ENCODE measurements at places on chromosomes 11 and 22. TPM values are rescaled to one million over a fixed set of nuclear protein-coding genes. Genes with fewer than 3 reads are reported as not detected.

The FGF4 gene
- total RNA-seq, result not detected

The MICAL2 gene
- total RNA-seq, result 120 TPM

The SAA1 gene
- total RNA-seq, result 3.0 TPM

The CALCA gene
- not detected for total RNA-seq

The JAML gene
- total RNA-seq, result not detected

The OR4B1 gene
- total RNA-seq, result not detected

DNA sequence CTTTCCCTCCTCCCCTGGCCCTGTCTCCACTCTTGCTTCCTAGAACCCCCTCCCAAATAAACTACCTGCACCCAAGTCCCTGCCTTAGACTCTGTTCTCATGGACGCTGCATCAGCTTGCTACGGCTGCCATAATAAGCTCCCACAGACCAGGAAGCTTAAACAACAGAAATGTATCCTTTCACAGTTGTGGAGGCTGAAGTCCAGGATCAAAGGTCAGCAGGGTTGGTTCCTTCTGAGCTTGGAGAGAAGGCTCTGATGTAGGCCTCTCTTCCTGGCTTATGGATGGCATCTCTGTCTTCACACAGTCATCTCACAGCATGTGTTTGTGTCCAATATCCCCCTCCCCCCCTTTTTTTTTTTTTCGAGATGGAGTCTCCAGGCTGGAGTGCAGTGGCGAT lies 23.4 kb downstream of the CBX7 start:
- no peak for DNase-seq

DNA sequence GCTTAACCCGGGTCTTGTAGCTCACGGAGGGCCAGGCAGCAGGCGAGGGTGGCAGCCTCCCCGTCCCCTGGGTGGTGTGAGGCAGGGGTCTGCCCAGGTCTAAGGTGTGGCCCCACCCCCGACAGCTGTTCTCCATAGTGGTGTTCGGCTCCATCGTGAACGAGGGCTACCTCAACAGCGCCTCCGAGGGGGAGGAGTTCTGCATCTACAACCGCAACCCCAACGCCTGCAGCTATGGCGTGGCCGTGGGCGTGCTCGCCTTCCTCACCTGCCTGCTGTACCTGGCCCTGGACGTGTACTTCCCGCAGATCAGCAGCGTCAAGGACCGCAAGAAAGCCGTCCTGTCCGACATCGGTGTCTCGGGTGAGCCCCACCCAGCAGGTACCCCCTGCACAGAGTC lies 24.4 kb downstream of the SYNGR1 start:
- DNase-seq, result no peak

DNA sequence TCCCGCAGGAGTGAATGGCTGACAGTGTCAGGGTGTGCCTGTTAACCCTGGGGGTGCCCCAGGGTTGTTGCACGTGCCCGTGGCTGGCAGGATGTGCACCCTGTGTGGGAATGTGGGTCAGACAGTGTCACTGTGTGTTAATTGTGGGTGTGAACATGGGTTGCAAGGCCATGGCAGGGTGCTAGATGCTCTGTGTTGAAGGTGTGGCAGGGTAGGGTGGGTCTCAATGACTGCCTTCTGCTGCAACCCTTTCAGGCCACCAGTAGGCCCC lies 8.3 kb downstream of the RIN1 start:
- no peak for DNase-seq

- DNase-seq, result no peak
Measured at GRCh38 chr22:49113758-49114157, 713.9 kb downstream of the BRD1 start.

- no peak for DNase-seq
Measured at GRCh38 chr11:62574363-62575071, 826 bp upstream of the EEF1G start.

DNA sequence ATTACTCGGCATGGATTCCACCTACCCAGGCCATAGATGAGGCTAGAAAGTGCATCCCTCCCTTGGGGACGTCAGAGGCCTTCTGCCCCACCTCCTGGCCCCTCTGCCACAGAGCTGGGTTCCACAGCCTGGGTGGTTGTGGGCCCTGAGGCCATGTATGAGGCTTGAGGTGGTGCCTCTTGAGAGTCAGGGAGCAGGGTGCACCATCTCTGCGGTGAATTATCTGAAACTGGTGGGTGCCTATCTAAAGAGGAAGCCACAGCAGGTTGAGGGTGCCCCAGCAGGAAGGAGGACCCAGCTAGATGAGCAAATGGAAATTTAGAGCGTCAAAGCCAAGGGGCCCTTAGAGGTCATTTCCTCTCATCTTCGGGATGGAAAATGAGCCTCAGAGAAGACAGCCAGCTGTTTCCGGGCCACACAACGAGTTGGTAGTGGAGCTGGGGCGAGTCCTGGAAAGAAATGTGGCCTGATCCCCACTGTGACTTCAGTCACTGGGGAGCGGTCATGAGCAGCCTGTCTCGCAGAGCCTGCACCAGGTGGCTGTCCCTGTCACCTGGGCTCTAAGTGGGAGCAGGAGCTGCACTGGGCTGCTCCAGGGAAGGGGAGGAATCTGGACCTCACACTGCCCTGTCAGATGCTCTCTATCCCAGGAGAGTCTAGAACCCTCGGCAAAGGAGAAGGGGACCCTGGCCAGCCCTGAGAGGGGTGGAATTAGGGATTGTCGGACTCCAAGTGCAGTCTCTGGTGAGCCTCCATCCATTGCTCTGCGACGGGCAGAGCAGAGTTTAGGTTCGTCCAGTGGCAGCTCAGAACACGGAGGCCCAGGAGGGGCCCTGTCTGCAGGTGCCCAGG lies 7.3 kb downstream of the ADORA2A start:
- no peak for DNase-seq

- DNase-seq, result no peak
Measured at GRCh38 chr11:47078751-47079521, 97.7 kb downstream of the ARFGAP2 start.

GRCh38 chr11:28400331-28401100 lies 292.3 kb downstream of the METTL15 start:
- peak; percentile 66 for DNase-seq

DNA sequence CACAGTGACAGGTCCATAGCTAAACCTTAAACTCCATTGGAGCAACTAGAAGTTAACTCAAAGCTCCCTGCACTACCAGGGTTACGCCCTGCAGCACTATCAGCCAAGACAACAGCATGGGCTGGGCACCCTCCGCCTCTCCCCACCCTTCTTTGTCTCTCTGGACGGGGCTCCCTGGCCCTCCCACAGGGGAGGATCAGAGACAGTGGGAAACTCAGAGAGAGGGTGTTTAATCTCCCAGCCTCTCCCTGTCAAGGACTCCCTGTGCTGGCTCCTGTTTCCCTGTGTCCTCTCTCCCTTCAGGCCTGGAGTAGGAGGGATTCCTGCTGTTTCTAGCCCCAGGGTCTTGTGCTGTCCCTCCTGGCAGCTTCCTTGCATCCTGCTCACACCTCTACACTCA lies 56.9 kb upstream of the CSNK2A3 start:
- no peak for DNase-seq

DNA sequence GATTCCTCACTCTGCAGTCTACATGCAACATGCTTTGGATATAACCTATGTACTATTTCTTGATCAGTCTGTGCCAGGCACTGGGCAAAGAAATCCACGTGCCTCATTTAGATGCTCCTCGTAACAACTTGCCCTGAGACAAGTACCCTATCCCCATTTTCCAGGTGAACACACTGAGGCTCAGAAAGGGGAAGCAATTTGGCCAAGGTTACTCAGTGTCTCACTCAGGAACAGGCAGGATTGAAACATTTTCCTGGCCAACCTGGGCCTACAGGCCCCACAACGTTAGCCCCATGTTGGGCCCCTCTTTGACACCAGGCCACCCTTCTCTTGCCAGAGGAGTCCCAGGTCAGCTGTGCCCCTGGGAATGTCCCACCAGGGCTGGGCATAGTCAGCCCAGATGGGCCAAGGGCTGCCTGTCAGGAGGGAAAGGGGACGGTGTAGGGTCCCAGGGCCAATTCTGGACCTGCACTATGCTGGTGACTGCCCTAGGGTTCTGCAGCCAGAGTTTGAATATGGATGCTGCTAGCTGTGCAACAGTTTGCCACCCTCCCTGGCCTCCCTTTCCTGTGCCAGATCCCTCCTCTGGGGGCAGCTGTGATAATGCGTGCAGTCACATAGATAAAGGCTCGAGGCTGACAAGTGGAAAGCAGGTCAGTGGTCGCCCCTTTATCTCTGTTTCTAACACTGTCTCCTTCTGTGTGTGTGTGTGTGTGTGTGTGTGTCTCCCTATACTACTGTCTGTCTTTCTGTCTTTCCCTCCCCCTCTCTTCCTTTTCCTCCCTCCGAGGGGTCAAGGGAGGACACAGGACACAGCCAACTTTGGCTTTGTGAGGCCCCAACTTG lies 10.4 kb upstream of the EMID1 start:
- no peak for DNase-seq

- DNase-seq, result no peak
Measured at GRCh38 chr11:68077617-68078582, 39.1 kb downstream of the TCIRG1 start.

- DNase-seq, result no peak
Measured at GRCh38 chr11:95248666-95249467, 17.9 kb upstream of the SESN3 start.

GRCh38 chr11:126426820-126427749 lies 71.6 kb downstream of the ST3GAL4 start:
- DNase-seq, result peak; percentile 39

GRCh38 chr11:72842126-72842525 lies 27.9 kb downstream of the ATG16L2 start:
- DNase-seq, result no peak

DNA sequence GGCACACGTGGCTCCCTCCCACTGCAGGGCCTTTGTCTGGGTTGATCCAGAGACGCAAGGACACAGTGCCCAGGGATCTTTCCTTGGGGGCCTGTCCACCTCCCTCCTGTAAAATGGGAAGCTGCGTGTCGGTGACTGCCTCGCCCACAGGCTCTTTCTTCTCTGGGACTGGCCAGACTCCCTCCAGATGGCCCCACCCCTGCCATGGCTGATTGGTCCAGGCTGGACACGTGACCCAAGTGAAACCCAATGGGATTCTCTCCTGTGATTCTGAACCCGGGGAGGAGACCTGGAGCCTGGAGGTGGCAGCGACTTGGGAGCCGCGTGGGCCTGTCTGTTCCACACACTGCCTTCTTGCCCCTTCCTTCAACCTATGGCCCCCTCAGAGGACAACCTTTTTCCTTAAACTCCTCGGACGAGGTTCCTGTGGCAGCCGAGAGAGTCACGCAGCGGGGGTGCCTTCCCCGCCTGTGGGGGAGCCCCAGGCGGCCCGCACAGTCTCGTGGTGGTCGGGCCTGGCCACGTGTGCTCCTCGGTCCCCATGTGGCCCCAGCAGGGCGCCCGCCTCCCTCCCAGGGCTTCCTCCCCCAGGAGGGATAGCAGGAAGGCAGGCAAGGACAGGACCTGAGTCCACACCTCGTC lies 12.4 kb upstream of the MPPED1 start:
- DNase-seq, result no peak

- DNase-seq, result no peak
Measured at GRCh38 chr11:12271826-12272366, 105.5 kb upstream of the PARVA start.

DNA sequence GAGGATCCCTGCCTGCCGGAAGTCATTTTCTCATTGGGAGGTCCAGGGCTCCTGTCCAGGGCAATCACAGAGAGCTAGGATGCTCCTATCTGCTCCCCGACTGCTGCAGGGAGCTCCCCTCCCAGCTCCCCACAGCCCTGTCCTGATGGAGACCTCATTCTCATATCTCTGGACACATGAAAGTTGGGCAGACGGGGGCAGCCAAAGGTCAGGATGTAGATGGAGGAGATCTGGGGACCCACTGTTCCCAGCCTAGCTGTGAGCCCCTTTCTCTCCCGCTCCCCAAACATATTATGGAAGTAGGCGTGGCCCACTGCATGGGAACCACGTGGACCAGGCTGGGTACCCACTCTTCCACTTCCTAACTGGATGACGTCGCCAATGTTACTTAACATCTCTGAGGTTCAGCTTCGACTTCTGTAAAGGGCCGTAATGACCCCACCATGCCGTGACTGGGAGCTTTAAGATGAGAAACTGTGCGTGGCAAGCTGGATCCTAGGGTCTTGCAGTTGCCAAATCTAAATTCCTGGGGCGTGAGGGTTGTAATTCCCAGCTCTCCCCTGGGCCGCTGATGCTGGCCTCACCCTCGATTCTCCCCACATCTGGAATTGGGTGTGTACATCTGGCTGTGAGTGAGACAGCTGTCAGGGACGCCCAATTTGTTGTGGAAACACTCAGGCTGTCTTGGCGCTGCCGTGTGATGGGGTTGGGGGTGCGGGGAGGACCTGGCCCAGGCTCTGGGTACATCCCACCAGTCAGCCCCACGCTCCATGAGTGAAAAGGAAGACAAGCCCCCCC lies 1.8 kb downstream of the CDC42EP2 start:
- DNase-seq, result no peak

DNA sequence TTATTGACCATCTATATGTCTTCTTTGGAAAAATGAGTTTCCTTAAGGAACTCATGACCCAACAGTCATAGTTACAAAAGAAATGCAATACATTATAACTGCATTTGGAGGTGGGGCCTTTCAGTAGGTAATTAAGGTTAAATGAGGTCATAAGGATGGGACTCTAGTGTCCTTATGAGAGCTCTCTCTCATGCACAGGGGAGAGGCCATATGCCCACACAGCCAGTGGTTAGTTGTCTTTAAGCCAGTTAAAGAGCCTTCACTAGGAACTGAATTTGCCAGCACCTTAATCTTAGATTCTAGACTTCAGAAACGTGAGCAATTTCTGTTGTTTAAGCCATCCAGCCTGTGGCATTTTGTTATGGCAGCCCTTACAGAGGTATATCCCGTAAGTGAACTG lies 27.3 kb downstream of the INTS4 start:
- no peak for DNase-seq

GRCh38 chr11:33476945-33477606 lies 219.9 kb downstream of the HIPK3 start:
- DNase-seq, result peak; percentile 61

DNA sequence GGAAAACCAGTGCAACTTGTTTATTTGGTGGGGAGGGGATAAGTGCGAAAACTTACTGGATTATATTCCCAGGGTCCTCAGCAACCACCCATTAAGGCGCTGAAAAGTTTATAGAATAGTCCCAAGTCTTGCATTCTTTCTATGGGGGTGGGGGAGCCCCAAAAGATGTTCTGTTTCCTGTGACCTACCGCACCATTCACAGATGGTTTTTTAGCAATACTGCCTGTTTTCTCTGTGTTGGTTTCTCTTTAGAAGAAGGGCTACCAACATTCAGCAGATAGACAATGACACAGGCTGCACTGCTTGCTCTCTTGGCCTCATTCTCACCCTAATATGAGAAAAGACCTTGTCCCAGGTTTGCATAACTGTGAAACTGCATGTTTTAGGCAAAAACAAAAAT lies 86.5 kb downstream of the FAM76B start:
- no peak for DNase-seq

- no peak for DNase-seq
Measured at GRCh38 chr11:62707277-62707861, at the start of the genes BSCL2 and GNG3. BSCL2 (minus strand) TSS chr11:62707424; CDS start chr11:62707195, 229 bp downstream. GNG3 (plus strand) TSS chr11:62707676; CDS start chr11:62708296, 620 bp downstream.

- no peak for DNase-seq
Measured at GRCh38 chr22:37331856-37332536, 49.7 kb downstream of the CYTH4 start.

Data from M059J (cell line).